Adrenal gland (tissue), 19 donors: ENCODE measurements at places on chromosomes 3 and 15. TPM values are rescaled to one million over a fixed set of nuclear protein-coding genes. Genes with fewer than 3 reads are reported as not detected.
A peak's percentile ranks its signal among the peaks of the same experiment; 100 is the strongest.

DNA sequence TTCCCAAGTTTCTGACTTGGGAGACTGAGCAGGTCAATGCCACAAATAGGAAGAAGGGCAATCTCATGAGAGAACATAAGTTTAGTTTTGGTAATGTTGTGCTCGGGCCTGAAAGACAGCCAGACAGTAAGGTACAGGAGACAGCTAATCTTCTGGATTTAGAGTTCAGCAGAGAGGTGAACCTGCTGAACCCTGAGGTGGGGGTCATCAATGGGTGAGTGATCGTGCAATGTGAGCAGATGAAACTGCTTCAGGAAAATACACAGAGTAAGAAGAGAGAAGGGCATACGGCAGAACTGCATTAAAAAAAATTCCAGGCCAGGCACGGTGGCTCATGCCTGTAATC lies 23.3 kb downstream of the RUBCN start:
- no peaks in the 10 kb centered on the region for H3K27me3 ChIP-seq
- no peaks in the 10 kb centered on the region for H3K36me3 ChIP-seq
- H3K4me3 ChIP-seq: no peak overlapping the region
- DNase-seq: peak; percentile 55
- H3K27ac ChIP-seq: peak overlapping the region; percentile 61

KIF7 gene
- 5.6 TPM for total RNA-seq

DNA sequence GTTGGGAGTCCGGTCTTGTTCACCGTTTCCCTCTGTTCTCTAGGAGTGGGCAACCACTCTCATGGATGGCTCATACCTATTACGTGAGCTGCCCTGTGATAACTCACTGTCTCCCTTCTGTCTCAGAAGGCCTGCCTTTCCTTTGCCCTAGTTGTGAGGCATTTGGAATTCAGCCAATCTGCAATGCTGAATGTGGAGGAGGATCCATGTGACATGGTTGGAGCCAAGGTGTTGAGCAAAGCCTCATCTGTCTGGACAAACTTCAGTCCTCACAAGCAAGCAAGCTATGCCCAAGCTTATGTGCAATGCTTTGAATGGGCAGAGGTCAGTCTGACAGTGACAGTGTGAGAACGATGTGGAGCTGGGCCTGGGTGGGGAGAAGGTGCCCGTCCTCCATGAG lies 37.8 kb upstream of the ATP10A start:
- DNase-seq: peak; percentile 29
- no peak overlapping the region for H3K4me3 ChIP-seq
- H3K27me3 ChIP-seq: no peaks in the 10 kb centered on the region
- no peaks in the 10 kb centered on the region for H3K36me3 ChIP-seq

- no peak overlapping the region for H3K27ac ChIP-seq
- H3K4me3 ChIP-seq: no peak overlapping the region
- H3K4me1 ChIP-seq: no peaks in the 10 kb centered on the region
- H3K27me3 ChIP-seq: no peaks in the 10 kb centered on the region
Measured at GRCh38 chr15:31314380-31314779, 12.3 kb upstream of the KLF13 start.

- H3K27me3 ChIP-seq: no peaks in the 10 kb centered on the region
- no peaks in the 10 kb centered on the region for H3K4me1 ChIP-seq
- no peak overlapping the region for H3K4me3 ChIP-seq
- peak; percentile 59 for DNase-seq
- H3K36me3 ChIP-seq: peaks cover 3% of the 10 kb centered on the region
Measured at GRCh38 chr15:55846116-55846707, 103.3 kb upstream of the PRTG start.

GRCh38 chr3:178482981-178483380 lies 53.3 kb upstream of the KCNMB2 start:
- DNase-seq: no peak
- no peak overlapping the region for H3K4me3 ChIP-seq
- H3K27me3 ChIP-seq: no peaks in the 10 kb centered on the region
- no peaks in the 10 kb centered on the region for H3K4me1 ChIP-seq
- H3K36me3 ChIP-seq: no peaks in the 10 kb centered on the region

TP63 gene
- total RNA-seq: 0.50 TPM

FETUB gene
- not detected for total RNA-seq

CILP gene
- total RNA-seq: 0.39 TPM

DNA sequence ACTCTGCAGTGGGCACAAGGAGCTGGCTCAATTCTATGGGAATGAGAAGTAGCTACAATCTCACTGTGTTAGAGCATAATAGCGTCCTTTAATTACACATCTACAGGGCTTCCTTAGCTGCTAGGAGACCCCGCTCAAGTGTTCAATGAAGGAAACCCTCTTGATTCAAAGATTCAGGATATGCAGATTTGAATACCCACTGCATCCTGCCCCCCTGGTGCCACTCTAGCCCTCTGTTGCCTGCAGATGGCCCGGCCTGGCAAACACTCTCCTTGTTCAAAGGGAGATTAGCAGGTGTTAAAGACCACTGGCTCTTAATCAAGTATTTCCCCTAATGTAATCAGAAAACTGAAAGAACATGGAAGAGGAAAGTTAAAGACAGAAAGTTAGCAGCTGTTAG lies 356.6 kb downstream of the VGLL3 start:
- H3K27me3 ChIP-seq: no peaks in the 10 kb centered on the region
- no peaks in the 10 kb centered on the region for H3K4me1 ChIP-seq
- H3K36me3 ChIP-seq: no peaks in the 10 kb centered on the region
- H3K27ac ChIP-seq: no peak overlapping the region
- no peak for DNase-seq

DNA sequence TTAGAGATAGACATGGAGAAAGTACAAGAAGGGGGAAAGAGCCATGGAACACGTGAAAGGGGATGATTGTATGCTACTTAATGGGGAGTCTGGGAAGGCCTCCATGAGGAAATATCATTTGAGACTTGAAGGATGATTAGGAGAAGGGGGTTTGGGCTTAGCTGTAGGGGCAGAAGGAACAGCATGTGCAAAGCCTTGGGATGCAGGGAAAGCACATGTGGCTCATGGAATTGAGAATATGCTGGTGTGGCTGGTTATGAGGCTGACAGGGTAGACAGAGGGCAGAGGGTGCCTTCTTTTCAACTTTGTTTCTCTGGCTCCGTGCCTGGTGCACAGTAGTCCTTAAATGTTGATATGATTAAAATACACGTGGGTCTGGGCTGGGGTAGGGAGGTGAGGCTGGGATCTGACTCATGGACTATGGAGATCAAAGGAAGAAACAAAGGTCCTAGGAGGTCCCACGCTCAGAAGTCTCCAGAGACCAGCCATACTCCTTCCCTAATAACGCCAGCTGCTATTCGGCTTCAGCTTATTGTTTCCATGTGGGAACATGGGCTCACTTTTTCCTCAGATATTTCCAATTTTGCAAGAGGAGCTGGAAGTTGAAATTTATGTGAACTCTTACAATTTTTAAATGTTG lies 1.1 kb downstream of the GTF2E1 start:
- H3K36me3 ChIP-seq: no peaks in the 10 kb centered on the region
- peaks cover 17% of the 10 kb centered on the region for H3K4me1 ChIP-seq
- DNase-seq: peak; percentile 13
- no peak overlapping the region for H3K4me3 ChIP-seq
- H3K27ac ChIP-seq: no peak overlapping the region
- H3K27me3 ChIP-seq: no peaks in the 10 kb centered on the region
